ENCODE measurements at places on chromosomes 4 and X. TPM values are rescaled to one million over a fixed set of nuclear protein-coding genes. Genes with fewer than 3 reads are reported as not detected.

CENPE gene
- 0.41 TPM for total RNA-seq

FAM47A gene
- total RNA-seq = not detected

- DNase-seq = no peak
These were observed 94.5 kb upstream of the ZNF827 start for GRCh38 chr4:146033149-146033548.

JCHAIN gene
- 7.9 TPM for total RNA-seq

PABPC5 gene
- total RNA-seq = 1.8 TPM

DNA sequence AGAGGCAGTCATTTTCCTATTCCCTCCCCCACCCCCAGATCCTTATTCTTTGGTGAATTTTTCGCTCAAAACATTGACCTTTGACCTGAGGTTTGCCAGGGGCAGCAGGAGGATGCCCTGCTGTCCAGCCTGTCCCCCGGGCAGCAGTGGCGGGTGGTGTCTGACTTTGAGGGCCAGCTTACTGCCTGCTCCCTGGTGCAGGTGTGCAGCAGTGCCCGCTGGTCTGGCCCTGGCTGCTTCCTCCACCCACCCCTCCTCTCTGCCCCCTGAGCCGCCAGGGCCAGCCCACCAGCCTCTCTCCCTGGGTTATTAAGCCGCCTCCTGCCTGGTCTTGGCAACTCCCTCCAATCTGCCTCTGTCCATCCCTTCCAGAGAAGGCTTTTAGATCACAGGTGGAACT is 40.8 kb upstream of the GRPEL1 start:
- DNase-seq = no peak

- DNase-seq = no peak
These were observed 79.7 kb downstream of the CPE start for GRCh38 chr4:165458471-165458870.

- DNase-seq = no peak
These were observed 56.5 kb upstream of the PGM2 start for GRCh38 chr4:37770016-37770415.

CAMK2D gene
- total RNA-seq = 70.1 TPM

PASD1 gene
- not detected for total RNA-seq

H2AZ1 gene
- 65.3 TPM for total RNA-seq

GRCh38 chr4:40586034-40586433 is 43.6 kb downstream of the RBM47 start:
- no peak for DNase-seq

DNA sequence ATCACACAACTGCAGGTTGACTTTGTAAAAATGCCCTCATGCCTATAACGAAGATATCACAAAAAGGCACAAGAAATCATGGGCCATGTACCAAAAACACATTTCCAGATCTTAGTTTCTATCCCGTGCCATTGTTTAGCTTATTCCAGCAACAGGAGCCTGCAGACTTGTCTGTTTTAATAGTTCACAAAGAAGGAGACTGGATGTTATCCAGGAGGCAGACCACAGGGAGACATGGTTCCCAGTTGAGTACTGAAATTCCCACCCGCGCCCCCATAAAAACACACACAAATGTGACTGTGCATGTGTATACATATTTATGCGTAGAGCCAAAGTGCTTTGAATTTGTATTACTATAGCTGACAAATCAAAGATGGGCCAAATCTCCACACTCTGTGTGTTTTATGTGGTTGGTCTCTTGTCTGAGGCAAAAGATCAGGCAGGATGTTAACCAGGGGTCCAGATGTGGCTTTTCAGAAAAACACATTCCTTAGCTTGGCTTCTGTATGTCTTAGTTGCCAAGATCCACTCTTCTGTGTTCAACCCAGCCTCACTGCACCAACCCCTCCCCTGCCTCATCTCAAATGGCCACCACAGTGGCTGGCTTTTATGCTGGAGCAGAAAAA is 469.2 kb upstream of the DIPK2B start:
- no peak for DNase-seq

SPATA4 gene
- not detected for total RNA-seq

- DNase-seq = no peak
These were observed 733.9 kb upstream of the EPHA5 start for GRCh38 chr4:66404141-66404540.

- DNase-seq = no peak
These were observed 55.7 kb downstream of the LNX1 start for GRCh38 chr4:53535567-53535966.

All from thoracic aorta (tissue), 2 donors.